Type B pancreatic cell (in vitro differentiated cells): ENCODE measurements at places on chromosomes 7 and 10.
A peak's percentile ranks its signal among the peaks of the same experiment; 100 is the strongest.

- DNase-seq: peak; percentile 40
Measured at GRCh38 chr7:32941681-32942414, 15.4 kb upstream of the FKBP9 start.

- no peak for DNase-seq
Measured at GRCh38 chr7:113087071-113087998, 708 bp upstream of the GPR85 start.

GRCh38 chr10:8462565-8462964, 408.1 kb downstream of the GATA3 start:
- DNase-seq: no peak

DNA sequence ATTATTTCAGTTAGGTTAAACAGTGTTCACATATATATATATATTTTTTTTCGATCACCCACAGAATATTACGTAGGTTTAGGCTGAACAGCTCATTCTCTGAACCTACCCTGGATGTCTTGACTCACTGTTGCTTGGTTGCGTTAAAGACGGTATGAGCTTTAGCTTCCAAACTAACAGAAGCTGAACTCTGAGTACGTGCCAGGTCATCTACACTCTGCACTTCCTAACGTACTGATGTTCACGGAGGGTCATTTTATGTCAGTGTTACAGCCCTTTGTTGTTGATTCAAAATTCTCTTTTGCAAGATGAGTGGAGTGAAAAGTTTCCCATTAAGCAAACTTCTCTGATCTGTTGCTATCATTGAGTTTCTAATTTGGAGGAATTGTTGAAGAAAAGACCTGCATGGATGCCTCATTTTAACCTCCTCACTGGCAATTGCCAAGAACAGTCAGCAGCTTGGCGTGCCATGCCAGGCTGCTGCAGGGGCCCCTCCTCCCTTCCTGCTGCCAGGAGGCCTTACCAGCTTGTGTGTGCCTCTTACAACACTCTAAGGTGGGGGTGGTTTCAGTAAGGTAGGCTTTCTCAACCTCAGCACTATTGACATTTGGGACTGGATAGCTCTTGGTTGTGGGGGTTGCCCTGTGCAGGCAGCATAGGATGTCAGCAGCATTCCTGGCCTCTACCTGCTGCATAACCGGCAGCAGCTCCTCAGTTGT, 44.3 kb downstream of the INSYN2A start:
- DNase-seq: no peak

DNA sequence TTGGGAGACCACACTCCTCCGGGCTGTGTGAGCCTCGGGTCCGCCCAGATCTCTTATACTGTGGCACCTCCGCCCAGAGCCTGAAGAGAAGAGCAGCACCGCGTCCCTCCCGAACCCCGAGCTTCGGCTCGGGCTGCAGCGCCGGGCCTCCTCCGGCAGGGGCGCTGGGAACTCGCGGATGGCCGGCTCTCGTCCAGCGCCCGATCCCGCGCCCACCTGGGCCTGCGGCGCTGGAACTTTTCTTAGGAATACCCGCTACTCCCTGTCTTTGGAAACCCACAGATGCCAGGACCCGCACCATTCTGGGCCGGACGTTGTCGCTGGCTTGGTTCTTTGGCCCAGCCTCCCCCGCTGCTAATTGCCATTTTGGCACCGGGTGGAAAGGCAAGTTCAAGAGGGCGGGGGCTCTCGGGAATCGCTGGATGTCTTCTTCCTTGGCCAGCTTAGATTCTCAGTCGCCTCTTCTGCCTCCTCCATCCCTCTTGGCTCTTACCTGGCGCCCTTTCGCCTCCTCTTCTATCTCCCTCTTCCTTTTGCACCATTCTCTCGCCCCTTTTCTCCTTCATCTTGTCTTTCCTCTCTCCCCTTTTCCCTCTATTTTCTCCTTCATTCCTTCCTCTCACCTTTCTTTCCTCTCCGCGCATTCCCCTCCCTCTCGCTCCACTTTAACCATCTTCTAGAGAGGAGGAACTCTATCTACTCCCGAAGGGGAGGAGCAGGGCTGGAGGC, 2.1 kb upstream of the SORCS3 start:
- DNase-seq: peak; percentile 77
